Body of pancreas (tissue), 4 donors: ENCODE measurements at places on chromosomes 7 and 10.

- DNase-seq, result peak; percentile 41
These were observed 118.5 kb downstream of the VTI1A start for GRCh38 chr10:112565434-112566053.

GRCh38 chr10:88456730-88457129 is 126.4 kb downstream of the RNLS start:
- no peak for DNase-seq

DNA sequence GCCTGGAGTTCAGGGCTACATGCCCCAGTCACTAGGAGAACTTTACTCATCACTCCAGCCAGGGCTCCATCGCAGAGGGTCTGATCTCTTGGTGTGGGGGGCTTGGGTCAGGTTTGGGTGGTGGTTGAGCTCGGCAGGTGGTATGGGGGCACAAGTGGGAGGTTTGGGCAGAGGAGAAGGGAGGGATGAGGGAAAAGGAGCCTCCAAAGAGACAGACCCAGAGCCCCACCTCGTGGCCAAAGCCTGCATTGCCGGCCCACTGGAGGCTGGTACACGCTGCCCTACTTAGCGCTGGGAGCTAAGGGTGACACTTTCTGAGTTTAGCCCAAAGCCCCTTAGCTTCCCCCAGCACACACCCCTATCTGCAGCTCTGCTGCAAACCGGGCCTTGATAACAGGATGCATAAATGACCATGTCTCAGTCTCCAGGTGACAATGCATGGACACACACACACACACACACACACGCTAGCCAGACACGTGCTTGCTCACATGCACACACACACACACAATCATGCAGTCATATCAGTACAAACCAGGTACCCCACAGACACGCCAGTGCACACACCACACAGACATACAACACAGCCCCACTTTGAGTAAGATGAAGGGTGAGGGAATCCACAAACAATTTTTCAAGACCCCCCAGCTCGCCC is 14.7 kb downstream of the LZTS2 start:
- DNase-seq, result peak; percentile 90

DNA sequence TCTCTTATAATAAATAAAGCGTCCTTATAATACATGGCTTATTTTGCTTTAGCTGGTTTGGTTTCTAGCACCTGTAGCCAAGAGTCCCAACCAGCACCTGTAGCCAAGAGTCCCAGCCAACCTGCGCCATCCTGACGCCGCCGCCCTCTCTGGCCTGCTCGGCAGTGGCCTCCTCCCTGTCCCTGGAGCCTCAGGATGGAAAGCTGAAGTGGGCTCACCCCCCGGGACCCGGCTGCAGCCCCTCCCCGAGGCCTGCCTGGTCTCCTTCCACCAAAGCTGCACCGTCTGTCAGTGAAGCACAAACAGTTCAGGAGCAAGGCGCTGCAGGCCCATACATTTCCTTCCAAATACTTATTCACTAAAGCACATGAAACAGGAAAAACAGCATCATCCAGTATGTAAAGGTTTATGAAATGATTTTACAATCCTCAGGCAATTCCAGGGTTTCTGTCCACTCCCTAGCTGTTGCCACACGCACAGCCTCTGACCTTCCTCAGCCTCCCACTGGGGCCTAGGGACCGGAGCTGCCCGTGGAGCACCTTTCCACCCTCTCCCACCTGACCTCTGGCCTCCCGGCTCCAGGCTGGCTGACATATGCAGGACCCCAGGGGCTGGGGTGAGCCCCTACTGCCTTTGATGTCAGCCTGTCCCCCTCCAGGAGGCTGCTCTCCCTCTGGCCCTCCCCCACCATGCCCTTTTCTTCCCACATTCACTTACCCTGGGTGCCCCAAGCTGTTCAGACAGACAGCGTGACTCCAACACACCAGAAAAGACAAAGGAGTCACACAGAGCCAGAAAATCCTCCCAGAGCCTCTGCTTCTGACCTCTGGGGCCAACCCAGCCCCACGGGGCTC is 149.6 kb upstream of the PPP2R2D start:
- no peak for DNase-seq

DNA sequence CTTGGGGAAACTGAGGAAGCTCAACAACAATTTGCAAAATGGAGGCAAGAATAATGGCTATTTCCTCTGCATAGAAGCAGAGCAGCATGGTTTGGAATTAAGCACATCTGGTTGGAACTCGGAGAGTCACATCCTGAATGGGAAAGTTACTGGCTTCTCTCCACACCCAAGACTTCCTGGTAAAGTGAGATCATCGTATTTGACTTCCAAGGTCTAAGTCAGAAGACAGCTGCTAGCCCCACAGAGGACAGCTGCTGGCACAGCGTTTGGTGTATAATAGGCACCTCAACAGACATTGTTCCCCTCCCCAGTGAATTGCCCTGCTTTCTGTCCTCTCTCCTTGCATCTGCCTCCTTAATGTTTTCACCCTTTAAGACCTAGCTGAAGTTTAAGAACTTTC is 37.0 kb upstream of the NRF1 start:
- DNase-seq, result no peak

DNA sequence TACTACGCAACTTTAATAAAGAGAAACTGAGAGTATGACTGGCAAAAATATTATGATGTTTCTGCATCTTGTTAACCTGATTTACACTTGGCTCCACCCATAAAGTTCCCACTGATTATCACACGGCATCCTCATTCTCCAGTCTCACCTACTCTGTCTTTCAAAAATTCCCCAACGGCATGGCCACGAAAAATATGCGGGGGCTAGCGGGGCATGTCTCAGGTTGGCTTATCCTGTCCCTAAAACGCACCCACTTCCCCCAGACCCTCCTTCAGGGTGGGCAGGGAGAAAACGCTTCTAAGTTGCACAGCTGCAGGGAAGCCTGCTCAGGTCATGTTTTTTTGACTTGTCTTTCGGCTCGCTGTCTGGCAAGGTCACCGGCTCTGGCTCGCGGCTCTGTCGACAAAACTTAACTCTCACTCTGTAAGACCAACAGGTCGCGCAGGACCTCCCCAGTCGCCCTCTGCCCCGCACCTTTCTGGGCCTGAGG is 3.8 kb downstream of the CDK6 start:
- DNase-seq, result no peak

DNA sequence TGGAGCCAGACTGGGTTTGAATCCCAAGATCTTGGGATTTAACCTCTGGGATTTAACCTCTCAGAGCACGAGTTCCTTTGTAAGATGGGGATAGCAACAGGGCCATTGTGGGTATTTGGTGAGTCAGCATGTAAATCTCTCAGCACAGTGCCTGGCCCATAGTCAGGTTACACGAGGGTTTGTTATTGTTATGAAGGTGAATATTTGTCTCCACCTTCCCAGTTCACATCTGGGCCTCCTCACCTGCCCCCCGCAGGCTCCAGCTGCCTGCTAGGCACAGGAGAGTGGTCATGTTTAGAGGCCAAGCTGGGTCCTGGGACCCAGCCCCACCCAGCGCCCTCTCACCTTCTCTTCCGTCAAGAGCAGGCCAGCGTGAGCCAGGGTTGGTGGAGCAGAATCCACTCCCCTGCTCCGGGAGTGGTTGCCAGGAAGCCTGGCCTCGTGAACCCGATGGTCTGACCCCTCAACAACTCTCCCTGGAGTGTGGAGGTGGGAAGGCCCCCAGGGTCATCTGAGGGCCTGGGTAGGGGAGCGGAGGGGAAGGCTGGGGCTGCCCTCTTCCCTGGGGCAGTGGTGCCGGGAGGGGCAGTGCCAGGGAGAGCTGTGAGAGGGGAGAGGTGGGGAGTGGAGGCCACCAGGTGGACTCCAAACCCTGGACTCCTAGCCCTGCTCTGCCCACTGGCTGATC is 26.0 kb downstream of the FAM241B start:
- DNase-seq, result no peak

- DNase-seq, result no peak
These were observed 45.3 kb downstream of the CYP17A1 start for GRCh38 chr10:102791754-102792395.

DNA sequence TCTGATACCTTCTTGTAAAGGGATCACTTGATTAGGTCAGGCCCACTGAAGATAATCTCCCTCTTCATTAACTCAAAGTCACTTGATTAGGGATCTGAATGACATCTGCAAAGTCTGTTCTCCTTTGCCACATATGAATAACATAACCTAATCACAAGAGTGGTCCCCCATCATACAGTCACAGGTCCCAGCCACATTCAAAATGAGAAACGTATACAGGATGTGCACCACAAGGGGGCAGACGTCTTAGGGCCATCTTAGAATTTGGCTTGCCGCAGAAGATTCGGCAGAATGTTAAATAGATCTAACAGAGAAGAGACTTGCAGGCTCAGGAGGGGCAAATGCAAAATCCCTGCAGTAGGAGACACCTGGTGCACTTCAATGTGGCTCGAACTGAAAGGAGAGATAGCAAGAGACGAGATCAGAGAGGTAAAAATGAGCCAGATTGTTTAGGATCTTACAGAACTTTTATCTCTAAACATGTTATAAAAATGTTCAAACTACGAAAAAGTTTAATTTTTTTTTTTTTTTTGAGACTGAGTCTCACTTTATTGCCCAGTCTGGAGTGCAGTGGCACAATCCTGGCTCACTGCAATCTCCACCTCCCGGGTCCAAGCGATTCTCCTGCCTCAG is 10.4 kb upstream of the SMC3 start:
- peak; percentile 57 for DNase-seq

GRCh38 chr7:28408105-28408959 is 4.0 kb upstream of the CREB5 start:
- peak; percentile 19 for DNase-seq

DNA sequence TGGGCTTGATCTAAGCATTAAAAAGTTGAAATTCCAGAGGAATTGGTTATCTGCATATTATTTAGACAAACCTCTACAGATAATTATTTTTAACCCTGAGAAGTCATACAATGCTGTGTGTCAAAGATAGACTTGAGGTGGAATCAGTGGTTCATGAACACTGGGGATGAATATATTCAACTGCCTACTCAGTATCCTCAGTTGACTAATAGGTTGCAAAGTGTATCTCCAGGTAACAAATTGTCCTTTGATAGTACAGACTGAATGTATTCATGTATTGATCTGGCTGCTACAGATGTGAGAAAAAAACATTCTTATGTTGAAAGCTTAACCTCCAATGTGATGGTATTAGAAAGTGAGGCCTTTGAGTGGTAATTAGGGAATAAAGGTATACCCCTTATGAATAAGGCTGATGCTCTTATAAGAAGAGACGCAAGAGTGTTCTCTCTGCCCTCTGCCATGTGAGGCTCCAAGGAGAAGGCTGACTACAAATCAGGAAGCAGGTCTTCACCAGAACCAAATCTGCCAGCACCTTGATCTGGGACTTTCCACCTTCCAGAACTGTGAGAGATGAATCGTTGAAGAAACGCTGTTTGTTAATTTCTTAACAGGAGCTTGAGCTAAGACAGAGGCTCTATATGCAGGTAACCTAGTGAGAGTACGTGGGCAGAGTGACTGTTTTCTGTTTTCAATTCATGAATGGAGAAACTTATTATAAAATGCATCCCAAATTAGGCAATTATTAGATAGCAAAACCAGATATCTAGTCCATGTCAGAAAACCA is 7.5 kb downstream of the MRPL32 start:
- DNase-seq, result no peak

DNA sequence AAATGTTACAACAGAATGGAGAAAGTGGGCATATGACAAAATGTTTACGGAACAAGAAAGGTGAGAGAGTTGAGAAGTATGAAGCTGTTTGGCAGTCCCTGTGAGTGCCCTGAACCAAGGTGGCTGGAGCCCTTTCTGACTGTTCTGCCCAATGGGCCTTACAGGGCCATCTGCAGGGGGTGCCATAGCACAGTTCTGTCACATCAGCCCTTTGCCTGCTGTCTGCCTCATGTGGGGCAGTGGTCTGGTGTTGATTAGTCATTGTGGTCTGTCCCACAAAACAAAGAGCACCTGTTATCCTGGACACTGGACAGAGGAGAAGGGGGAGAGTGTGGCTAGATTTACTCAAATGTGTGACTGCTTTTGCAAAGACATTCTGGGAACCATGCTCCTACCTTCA is 51.5 kb upstream of the OSBPL3 start:
- no peak for DNase-seq

DNA sequence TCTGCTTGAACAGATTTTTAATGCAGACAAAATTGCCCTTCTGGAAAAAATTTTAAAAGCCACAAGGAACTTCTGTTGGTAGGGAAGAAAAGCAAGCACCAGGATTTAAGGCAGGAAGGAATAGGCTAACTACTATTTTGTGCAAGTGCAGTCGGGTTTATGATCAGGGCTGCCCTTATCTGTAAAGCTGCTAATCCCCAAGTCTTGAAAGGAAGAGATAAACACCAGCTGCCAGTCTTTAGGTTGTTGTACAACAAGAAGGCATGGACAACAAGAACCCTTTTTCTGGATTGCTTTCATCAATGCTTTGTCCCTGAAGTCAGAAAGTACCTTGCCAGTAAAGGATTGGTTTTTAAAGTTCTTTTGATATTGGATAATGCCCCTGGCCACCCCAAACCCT is 40.7 kb downstream of the RALA start:
- DNase-seq, result no peak

DNA sequence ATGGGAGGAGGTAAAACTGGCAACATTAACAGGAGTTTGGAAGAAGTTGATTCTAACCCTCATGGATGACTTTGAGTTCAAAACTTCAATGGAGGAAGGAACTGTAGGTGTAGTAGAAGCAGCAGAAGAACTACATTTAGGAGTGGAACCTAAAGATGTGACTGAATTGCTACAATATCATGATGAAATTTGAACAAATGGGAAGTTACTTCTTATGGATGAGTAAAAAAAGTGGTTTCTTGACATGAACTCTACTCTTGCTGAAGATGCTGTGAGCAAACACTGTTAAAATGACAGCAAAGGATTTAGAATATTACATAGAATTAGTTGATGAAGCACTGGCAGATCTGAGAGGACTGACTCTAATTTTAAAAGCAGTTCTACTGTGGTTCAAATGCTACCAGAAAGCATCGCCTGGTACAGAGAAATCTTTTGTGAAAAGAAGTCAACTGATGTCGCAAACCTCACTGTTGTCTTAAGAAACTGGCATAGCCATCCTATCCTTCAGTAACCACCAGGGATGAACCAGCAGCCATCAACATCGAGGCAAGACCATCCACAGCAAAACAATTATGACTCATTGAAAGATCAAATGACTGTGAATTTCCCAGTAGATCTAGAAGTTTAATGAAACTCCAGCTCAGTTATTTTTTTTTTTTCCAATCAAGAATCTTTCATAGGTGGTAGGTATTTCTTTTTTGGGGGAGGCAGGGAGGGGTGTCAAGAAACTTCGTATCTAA is 20.8 kb downstream of the BRAF start:
- DNase-seq, result no peak

DNA sequence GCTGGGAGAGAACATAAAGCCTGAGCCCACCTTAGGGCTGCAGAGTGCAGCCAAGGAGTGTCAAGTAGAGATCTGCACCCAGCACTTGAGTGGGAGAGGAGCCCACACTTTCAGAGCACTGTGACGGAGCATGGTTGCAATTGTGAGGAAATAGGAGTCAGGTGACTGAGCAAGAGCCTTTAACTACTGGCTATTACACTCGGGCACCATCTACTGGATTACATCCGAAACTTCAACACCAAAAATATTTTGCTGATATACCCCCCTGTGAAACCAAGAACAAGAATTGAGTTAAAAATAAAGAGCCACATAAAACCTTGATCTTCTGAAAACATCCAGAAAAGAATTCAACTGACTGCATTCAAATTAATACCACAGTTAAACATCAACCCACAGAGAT is 657.9 kb downstream of the NXPH1 start:
- DNase-seq, result no peak

GRCh38 chr7:143282124-143282523 is 2.6 kb upstream of the TMEM139 start:
- DNase-seq, result no peak

- DNase-seq, result no peak
These were observed 12.8 kb upstream of the ARID5B start for GRCh38 chr10:61888744-61889143.
